Vagina (tissue), 2 donors: ENCODE measurements at places on chromosomes 2 and 18. TPM values are rescaled to one million over a fixed set of nuclear protein-coding genes. Genes with fewer than 3 reads are reported as not detected.

The CD8A gene
- total RNA-seq = 6.9 TPM

DNA sequence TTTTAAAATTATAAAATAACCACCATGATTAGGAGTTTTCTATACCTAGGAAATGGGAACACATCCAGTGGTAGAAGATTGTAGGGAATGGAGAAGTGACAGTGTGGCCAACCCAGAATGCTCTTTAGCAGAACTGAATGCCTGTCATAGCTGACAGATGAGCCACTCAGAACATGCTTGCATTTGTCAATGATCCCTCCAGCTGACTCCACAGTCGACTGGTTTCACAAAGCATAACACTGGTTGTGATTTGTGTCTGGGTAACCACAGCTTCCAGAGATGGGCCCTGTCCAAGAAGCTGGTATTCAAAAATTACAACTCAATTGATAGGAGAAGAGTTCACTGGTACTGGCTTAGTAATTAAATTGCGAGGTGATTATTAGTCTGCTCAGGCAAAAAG lies 9.0 kb upstream of the CTIF start:
- no peak for DNase-seq

The WDR54 gene
- total RNA-seq = 8.8 TPM

The IL36B gene
- not detected for total RNA-seq

The ANKRD62 gene
- total RNA-seq = 1.2 TPM

The TLX2 gene
- total RNA-seq = 6.6 TPM

DNA sequence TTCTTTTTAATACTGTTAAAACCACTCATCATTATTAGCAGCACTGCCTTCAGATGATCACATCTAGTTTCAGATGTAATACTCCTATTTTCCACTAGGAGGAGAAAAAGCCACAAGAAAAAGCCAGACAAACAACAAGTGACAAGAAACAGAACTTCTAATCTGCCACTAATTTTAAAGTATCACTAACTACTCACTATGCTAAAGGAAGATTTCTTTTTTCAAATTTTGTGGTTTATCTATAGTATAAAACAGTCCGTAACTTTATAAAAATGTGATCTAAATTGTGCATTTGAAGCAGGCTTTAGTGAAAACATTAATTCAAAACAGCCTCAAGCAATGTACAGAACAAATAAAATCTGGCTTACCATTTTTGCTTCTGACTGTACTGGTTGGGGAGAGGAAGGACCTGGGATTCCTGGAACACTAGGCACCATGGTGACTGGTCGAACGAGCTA lies 56.8 kb downstream of the ATF2 start:
- DNase-seq = no peak

DNA sequence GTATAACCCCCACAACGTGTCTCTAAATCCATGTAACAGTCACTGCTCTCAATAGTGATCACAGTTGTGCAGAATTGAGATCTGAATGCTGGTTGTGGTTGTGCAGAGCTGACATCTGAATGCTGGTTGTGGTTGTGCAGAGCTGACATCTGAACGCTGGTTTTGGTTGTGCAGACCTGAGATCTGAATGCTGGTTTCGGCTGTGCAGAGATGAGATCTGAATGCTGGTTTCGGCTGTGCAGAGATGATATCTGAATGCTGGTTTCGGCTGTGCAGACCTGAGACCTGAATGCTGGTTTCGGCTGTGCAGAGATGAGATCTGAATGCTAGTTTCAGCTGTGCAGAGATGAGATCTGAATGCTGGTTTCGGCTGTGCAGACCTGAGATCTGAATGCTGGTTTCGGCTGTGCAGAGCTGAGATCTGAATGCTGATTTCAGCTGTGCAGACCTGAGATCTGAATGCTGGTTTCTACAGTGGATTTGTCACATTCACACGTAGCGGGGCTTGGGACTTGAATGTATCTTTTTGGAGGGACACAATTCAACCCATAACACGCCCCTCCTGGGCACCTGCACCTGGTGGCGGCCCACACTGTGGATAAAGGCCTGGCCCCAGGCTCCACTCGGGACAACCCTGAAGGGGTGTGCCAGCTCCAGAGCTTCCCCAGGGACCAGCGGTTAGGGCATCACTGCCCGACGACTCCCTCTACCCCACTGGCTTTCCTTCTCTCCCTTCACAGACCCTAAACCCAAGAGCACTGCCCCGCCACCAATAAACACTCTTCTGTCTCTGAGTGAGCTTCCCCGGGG lies 51.1 kb upstream of the SLC66A3 start:
- peak; percentile 62 for DNase-seq

The EIF2B4 gene
- total RNA-seq = 37.1 TPM

DNA sequence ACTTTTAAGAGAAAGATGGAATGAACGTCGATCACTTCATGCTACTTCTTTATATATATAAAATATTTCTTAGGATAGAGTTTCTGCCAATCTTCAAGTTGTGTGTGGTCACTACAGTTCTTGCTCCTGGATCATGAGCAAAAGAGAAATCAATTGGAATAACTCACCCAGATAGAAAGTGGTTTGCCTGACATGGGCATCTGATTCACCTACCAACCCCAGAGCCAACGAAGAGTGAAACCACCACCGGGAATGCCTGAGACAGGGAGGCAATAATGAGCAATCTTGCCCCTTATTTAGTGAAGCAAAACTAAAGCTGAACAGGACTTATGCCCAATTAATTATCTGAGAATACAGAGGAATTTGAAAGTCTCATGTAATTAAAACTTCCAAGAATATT lies 250.2 kb upstream of the REG3G start:
- DNase-seq = no peak

The SPP2 gene
- total RNA-seq = not detected

GRCh38 chr2:3960106-3960505 lies 256.7 kb downstream of the DCDC2C start:
- DNase-seq = no peak

- DNase-seq = no peak
Observed at GRCh38 chr18:11733031-11733430, 44.0 kb downstream of the GNAL start.

- DNase-seq = no peak
Observed at GRCh38 chr2:225765820-225766219, 366.3 kb downstream of the NYAP2 start.

GRCh38 chr2:174618179-174618578 lies 20.6 kb upstream of the WIPF1 start:
- DNase-seq = no peak

The CIDEA gene
- total RNA-seq = 2.7 TPM

The TNFRSF11A gene
- total RNA-seq = 3.9 TPM

- no peak for DNase-seq
Observed at GRCh38 chr2:237315170-237315828, 98.7 kb downstream of the COL6A3 start.

GRCh38 chr2:201880993-201881611 lies 74.8 kb downstream of the CDK15 start:
- DNase-seq = no peak

DNA sequence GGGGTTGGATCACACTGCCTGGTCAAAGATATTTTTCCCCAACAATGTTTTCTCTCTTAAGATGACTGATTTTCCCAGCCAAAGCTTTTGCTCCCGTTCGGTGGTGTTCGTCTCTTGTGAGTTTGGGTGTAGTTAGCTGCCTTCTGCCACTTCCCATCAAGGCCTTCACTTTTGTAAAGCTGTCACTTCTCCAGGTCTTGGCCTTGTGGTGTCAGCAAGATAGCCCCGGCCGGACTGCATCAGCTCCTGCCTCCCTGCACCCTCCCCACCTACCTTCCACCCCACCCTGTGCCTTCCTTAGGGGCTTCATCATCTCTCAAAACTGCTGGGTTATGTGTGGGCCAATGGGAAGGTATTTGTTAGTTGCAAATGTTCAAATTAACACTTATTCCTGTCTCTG lies 228.9 kb downstream of the BCL11A start:
- peak; percentile 80 for DNase-seq

DNA sequence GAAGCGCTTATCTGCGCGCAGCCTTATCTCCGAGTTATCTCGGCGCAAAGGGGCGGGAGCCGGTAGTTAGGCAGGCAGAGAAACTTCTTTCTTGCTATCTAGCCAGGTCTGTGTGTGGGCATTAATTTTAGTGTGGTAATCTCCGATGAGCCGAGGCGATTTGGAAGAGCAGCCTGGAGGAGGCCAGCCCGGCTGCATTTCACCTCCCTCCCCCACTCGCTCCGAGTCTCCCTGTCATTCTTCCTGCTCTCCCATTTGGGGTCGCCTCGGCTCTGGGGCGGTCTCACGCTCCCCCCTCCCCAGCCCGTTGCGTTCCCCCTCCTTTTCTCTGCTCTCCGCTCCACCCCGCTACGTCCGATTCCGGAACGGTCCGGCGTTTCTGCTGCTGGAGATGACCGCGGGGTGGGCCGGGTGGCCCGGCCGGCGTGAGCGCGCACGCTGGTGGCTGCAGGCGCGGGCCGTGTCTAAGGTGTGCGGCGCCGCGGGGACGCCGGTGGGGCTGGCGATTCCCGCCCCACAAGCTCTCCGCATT lies 566 bp downstream of the GATA6 start:
- no peak for DNase-seq

- no peak for DNase-seq
Observed at GRCh38 chr2:133247631-133248030, 320.6 kb downstream of the NCKAP5 start.

- DNase-seq = no peak
Observed at GRCh38 chr18:67710639-67711038, 194.1 kb upstream of the DSEL start.

The LYG2 gene
- not detected for total RNA-seq

DNA sequence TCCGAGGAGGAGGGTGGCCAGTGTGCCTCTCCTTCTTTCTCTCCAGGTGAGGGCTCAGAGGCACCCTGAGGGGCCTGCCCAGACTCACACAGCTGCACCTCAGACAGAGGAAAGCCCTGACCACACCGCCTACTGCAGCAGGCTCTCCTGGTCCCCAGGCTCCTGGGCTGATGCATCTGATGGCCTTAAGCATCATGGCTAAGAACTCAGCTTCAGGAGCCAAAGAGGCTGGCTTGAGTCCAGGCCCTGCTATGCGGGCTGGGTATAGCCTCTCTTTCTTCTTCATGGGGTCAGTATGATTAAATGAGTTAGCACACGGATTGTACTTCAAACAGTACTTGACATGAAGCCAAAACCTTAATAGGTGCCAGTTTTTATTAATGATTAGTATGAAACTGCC lies 89.6 kb downstream of the TGFA start:
- no peak for DNase-seq

The SLC9A4 gene
- not detected for total RNA-seq

- no peak for DNase-seq
Observed at GRCh38 chr2:102461188-102461587, 11.8 kb upstream of the SLC9A4 start.

DNA sequence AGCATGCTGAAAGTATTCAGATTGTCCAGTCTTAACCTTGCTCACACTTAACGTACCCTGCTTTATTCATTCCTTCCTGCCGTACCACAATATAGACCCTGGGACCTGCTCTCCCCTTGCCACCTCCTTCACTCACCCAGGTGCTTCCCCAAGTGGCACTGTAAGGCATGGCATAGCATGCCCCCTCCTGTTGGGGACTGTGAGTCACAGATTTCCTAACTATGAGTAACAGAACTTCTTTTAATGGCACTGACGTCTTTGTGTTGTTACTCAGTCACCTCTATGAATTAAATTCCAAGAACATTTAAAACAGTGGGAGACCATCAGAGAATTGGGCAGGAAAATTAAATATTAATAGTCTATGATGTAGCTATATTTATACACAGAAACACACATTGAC lies 117.2 kb downstream of the CTNNA2 start:
- DNase-seq = no peak

- DNase-seq = no peak
Observed at GRCh38 chr2:52703004-52703403, 1064.6 kb upstream of the CHAC2 start.

The NRP2 gene
- 65.6 TPM for total RNA-seq

DNA sequence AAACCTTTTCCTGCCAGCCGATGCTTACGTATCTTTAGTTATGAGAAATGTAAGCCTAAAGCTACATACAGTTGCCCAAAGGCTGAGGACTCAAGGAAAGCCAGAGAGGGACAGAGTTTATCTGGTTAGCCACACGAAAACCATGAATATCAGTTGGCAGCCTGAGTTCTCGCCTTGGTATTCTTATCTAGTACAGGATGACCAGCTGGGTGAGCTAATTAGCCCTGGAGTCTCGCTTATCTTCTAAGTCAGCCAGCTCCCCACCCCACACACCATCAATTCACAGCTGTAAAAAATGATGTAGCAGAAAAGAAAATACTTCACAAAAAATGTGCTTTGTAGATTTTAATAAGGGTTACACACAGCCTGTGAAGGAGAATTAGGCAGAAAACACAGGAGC lies 617.5 kb upstream of the SOX11 start:
- DNase-seq = no peak

DNA sequence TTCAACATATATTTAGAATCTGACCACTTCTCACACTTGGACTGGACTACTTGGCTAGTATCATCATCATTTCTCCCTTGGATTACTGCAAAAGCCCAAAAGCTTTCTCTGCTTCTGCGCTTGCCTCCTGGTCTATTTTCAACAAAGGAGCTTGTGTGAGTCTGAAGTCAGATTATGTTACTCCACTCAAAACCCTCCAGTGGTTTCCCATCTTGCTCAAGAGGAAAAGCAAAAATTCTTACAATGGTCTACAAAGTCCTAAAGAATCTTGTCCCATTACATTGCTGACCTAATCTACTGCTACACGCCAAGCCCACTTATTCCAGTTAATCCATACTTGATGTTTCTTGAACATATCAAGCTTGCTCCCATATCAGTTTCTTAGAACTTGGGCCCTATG lies 9.6 kb downstream of the PREPL start:
- DNase-seq = no peak

- no peak for DNase-seq
Observed at GRCh38 chr2:217468042-217468830, 534.6 kb downstream of the TNS1 start.

The CDK15 gene
- not detected for total RNA-seq

GRCh38 chr2:167524786-167525185 lies 636.5 kb downstream of the XIRP2 start:
- no peak for DNase-seq

DNA sequence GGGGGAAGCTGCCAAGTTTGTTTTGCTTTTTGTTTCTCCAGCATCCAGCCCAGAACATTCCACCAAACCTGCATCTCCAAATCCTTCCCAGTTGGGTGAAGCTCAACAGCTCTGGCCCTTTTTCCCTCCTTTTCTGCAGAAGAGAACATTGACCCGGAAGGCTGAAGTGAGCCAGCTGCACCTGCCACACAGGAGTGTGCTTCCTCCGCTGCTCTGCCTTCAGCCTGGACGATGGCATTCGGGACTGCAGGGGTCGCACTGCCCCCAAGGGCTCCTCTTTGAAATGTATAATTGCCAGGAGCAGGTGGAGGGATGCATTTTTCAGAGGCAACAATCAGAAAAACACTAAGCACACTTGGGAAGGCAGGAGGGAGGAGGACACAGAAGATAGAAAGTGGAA lies 41.8 kb downstream of the ST8SIA5 start:
- no peak for DNase-seq

- no peak for DNase-seq
Observed at GRCh38 chr18:78779996-78780718, 199.5 kb upstream of the SALL3 start.
